ENCODE measurements at places on chromosomes 3 and 15.

DNA sequence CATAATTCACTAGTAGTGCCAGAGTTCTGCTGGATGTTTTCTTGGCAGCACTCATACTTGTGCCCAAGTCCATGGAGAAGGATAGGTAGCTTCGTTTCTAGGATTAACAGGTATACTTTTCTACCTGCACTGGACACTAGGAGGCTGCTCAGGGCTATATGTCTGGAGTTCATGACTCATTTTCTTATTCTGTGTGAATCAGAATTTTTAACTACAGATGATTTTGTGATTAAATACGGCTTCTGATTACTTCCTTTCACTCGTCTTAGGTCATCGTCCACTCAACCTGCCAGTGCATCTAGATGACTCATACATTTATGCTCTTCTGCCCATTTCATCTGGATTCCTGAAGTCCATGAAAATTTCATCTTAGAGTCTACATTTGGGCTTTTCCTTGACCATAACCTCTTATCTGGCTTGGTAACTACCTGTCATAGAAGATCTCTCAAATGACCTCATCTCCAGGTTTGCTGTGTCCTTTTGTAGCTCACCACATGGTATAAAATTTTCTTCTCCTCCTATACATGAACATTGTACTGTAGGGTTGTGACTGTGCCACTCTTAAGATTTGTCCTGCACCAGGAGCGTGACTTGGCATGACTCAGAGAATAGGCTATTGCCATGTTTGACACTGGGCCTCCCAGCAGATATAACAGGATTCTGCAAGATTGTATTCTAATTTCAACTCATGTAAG is 66.7 kb upstream of the GCSAM start:
- no peak for DNase-seq

- DNase-seq = no peak
Measured at GRCh38 chr15:76939715-76940114, 8.2 kb downstream of the RCN2 start.

DNA sequence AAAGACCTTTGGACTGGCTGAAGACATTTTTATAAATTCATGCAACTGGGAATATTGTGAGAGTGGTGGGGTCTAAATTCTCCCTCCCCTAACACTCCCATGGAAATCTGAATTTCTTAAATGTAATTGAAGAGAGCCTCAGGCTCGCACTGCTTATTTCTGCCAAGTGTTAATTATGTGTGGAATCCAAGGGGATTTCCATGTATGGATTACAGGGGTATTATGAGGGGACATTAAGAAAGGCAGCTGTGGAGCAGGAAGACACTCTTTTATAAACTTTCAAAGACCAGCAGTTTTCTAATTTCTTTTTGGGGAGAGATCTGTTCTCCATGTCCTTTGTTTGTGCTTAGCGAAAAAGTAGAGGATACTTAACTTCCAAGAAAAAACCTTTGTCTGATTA is 152.1 kb upstream of the TBL1XR1 start:
- no peak for DNase-seq

DNA sequence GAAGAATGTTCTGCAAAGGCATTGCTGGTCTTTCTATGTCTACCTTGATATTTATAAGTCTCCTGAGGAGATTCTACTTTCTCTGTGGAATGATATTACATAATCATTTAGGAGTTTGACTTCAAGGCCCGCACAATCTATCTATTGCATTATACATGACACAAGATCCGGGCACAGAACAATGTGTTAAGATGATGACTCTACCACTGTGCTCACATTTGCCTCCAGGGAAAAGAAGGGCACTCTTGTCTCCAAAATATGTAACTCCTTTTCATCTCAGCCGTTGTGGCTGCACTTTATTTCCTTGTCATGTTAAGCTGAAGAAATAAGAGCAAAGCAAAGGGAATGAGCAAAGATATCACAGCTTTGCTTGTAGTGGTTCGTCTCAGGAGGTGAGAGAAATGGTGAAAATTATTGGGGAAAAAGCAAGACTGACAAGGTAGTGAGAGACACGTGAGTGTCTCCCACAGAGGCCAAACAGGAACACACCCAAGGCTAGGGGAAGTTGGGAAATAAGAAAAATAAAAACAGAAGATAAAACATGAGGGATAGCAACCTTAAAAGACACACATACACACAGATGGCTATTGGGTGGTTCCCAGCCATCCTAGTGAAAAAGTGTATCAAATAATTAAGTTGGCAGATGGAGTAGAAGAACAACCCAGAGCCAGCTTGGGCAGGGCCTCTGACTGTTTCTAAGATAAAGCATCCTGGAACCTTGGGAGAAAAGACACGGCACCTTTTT is 184.3 kb downstream of the P3H2 start:
- DNase-seq = no peak

DNA sequence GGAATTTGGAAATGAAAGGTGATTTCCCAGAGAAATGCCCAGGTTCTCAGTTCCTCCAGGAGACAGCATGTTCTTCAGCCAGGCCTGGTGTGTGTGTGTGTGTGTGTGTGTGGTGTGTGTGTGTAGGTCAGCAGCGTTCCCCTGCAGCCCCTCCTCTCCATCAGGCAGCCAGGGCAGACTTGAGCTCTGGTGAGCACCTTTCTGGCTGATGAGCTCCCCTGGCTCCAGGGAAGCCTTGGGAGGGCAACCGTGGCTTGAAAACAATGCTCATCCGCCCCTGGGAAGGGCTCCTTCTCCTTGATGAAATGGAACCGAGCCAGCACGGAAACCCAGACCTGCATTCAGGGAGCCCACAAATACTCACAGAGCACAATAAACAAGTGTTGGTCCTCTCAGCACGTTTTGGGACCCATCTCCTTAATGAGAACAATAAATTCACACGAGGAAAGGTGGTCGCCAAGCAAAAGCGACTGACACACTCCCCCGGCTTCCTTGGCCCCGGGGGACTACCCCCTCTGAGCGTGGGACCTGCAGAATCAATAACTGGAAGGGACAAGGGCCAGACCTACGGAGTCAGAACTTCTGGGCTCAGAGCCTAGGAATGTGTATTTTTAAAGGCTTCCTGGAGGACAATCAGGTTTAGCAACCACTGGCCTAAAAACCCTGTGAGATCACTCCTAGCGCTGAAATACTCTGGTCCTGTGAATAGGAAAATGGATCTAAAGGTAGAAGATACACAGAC is 38.6 kb upstream of the HES1 start:
- DNase-seq = no peak

GRCh38 chr3:141039589-141039988 is 11.6 kb upstream of the SPSB4 start:
- DNase-seq = no peak

GRCh38 chr15:48966595-48967301 is 3.0 kb upstream of the SHC4 start:
- DNase-seq = no peak

- no peak for DNase-seq
Measured at GRCh38 chr15:45719490-45719889, 84.7 kb downstream of the SQOR start.

DNA sequence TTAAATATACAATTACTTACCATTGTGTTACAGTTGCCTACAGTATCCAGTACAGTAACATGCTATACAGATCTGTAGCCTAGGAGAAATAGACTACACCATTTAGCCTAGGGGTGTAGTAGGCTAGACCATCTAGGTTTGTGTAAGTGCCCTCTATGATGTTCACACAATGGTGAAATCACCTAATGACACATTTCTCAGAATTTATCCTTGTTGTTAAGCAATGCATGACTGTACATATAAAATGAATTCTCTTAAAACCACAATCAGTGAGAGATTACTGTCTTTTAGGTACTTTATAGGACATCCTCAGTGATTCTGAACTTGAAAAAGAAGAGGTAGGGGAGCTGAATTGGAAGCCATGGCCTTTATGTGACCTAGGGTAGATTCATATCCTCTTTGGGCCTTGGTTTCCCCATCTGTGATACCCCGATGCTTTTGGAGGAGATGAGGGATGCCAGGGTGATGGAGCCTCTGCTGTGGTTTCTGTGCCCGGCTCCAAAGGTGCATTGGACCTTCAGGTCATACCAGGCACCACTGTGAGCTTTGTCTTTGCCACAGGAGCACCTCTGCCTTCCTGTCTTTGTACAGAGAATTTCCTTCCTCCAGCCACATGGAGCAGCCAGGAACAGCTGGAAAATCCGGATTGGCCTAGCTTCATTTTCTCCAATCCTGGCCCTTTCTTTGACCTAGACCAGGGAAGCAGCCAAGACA is 51.9 kb upstream of the FLNB start:
- DNase-seq = no peak

- peak; percentile 20 for DNase-seq
Measured at GRCh38 chr3:13557417-13557816, 8.5 kb downstream of the FBLN2 start.

DNA sequence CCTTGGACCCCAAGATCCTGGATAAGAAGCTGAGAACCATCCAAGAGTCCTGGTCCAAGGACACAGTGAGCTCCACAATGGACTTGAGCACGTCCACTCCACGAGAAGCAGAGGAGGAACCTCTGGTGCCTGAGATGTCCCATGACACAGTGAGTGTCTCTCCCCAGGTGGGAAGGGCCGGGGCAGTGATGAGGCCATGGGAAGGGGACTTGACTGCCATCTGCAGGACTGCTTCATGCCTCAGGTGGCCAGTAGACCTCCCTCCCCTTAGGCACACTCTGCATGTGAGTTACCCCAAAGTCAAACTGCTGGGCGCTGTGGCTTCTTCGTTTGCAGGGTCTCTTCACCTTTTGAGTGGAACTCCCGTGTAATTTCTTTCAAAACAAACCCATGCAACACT is 59.7 kb downstream of the CCDC33 start:
- peak; percentile 27 for DNase-seq
